ENCODE measurements at places on chromosomes 13 and 19. TPM values are rescaled to one million over a fixed set of nuclear protein-coding genes. Genes with fewer than 3 reads are reported as not detected.
A peak's percentile ranks its signal among the peaks of the same experiment; 100 is the strongest.

DYRK1B gene
- total RNA-seq = 22.0 TPM

ZNF582 gene
- 7.4 TPM for total RNA-seq

FAM216B gene
- total RNA-seq = 10.6 TPM

PAN3 gene
- 30.2 TPM for total RNA-seq

DNA sequence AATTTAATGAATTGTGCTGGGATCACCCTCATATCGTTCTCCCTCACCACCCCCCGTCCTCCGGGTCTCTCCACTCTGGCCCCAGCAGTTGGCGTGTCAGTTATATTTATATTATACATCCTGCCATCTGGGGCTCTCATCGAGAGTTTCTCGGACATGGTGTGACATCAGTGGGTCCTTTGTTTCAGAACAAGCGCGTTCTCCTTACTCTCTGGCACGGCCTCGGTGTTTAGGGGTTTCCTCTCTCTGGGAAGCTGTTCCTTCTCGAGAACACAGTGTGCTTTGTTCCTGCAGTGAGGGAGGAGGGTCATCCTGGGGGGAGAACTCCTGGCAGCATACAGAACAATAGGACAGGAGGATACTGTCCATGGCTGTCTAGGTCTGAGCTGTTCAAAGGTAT, 9.8 kb upstream of the MCF2L start:
- no peak overlapping the region for H3K4me3 ChIP-seq
- peaks cover 7% of the 10 kb centered on the region for H3K4me1 ChIP-seq
- no peaks in the 10 kb centered on the region for H3K27me3 ChIP-seq
- no peak for DNase-seq
- no peaks in the 10 kb centered on the region for H3K36me3 ChIP-seq
- H3K27ac ChIP-seq = peak overlapping the region; percentile 81

DNA sequence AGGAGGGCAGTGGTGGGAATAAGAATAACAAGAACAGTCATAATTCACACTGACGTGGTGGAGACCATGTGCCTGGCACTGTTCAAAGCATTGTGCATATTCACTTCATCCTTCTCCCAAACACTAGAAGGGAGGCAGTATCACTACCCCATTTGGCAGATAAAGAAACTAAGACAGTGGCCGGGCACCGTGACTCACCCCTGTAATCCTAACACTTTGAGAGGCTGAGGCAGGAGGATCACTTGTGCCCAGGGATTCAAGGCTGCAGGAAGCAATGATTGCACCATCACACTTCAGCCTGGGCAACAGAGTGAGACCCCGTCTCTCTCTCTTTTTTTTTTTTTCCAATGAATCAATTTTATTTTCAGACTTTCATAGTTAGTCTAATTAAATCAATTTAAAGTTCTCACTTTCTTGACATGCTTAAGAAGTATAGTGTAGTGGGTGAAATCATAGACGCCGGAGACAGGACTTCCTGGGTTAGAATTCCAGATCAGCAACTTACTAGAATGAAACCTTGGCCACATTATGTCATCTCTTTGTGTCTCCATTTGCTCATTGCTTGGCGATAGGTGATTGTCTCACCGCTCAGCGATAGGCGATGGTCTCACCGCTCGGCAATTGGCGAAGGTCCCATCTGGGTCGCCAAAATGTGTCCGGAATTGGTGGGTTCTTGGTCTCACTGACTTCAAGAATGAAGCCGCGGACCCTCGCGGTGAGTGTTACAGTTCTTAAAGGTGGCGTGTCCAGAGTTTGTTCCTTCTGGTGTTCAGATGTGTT, 5.3 kb upstream of the ATG4D start:
- DNase-seq = no peak
- no peaks in the 10 kb centered on the region for H3K36me3 ChIP-seq
- no peak overlapping the region for H3K27ac ChIP-seq
- no peaks in the 10 kb centered on the region for H3K27me3 ChIP-seq

DNA sequence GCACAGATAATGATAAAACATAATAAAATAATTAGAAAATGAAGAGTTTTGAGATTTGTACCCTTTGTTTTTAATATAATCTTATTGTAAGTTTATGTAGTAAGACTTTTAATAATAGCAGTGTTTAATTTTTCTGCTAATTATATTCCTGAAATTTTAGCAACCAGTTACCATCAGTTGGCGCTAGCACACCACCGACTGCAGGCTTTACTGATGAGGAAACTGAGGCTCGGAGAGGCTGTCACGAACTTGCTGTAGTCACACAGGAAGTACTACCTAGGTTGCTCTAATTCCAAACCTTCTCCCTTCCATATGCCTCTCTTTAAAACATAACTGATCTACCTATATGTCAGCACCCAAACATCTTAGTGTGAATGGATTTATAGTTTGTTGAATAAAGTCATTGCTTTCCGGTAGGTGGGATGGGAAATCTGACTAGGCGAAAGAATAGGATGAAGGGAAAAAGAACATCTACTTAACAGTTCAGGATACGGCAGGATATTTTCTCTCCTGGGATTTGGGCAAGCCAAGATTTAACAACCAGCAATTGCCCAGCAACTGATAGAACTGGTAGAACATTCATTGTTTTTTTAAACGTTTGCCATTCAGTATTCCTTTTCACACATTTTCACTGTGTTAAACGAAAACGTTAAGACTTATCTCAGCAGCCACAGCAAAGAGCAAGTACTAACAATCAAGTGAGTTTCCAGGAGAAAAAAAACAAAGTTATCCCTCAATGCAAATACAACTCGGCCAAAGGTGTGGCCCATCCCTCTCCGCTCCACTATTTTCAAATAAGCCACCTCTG, 822 bp upstream of the RFXAP start:
- peak overlapping the region; percentile 76 for H3K27ac ChIP-seq
- H3K36me3 ChIP-seq = no peaks in the 10 kb centered on the region
- DNase-seq = no peak
- no peaks in the 10 kb centered on the region for H3K27me3 ChIP-seq
- H3K4me3 ChIP-seq = peak overlapping the region; percentile 98

DNA sequence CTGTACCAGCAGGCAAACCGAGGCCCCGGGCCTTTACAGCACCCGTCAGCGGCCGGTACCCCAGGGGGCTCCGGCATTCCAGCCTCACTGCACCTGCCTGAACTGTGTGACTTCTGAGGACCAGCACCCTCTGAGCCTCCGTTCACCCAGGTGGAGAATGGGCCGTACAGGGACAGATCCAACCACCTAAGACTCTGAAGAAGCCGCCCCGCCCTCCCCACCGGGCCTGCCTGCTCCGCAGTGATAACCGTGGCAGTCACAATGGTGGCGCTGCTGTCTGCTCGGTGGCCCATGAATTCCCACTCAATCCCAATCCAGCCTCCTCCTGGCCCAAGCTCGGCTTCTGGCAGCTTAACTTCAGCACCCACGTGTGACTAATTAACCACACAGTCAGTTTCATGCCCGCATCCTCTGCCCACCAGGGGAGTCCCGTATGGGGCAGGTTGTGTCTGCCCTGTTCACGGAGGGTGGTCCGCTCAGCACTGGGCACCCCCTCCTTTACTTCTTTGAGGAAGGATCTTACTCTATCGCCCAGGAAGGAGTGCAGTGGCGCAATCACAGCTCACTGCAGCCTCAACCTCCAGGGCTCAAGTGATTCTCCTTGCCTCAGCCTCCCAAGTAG, 3.4 kb downstream of the TCF3 start:
- no peak overlapping the region for H3K4me3 ChIP-seq
- H3K27me3 ChIP-seq = no peaks in the 10 kb centered on the region
- no peak overlapping the region for H3K27ac ChIP-seq
- DNase-seq = peak; percentile 81

DNA sequence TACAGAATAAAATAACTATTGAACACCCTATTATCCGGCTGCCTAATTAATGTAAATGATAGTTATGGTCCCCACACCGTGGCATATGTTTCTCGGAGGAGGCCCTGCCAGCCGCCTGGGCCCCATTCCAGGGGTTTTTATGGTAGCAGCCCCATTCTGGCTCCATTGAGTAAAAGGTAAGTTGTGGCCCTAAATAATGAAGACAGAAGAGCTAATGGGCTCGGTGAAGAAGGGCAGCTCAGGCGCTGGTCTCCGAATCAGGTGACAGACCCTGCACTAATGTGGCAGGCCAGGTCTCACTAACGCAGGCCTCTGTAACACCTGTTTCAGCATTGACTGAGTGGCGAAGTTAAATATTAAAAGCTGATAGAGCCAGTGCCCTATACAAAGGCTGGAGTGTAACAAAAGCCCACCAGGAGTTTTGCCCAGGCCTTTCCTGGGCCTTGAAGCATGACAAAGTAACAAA, 19.1 kb downstream of the POP4 start:
- no peaks in the 10 kb centered on the region for H3K36me3 ChIP-seq
- no peaks in the 10 kb centered on the region for H3K4me1 ChIP-seq
- no peak for DNase-seq
- H3K27ac ChIP-seq = no peak overlapping the region
- no peak overlapping the region for H3K4me3 ChIP-seq

DNA sequence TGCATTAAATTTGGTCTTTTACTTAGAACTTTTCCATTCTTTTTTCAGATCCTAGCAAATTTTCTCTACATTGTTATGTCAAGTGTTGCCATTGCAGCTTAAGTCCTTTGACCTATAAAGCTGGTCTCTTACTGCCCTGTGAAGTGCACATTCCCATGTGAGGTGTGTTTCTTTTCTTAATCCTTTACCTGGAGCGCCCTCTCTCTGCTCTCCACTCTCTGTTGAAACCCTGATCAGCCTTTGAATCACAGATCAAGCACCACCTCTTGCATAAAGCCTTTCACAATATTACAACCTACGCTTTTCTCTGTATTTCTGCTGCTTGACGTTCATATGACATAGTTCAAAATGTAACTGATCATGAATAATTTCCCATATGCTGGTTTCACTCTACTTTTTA, 84.8 kb downstream of the PCDH17 start:
- DNase-seq = peak; percentile 49
- no peaks in the 10 kb centered on the region for H3K36me3 ChIP-seq
- H3K4me1 ChIP-seq = no peaks in the 10 kb centered on the region
- no peaks in the 10 kb centered on the region for H3K27me3 ChIP-seq
- H3K4me3 ChIP-seq = no peak overlapping the region

- H3K4me1 ChIP-seq = peaks cover 68% of the 10 kb centered on the region
- H3K27me3 ChIP-seq = no peaks in the 10 kb centered on the region
- peaks cover 57% of the 10 kb centered on the region for H3K36me3 ChIP-seq
These were observed 1.3 kb downstream of the SAFB start for GRCh38 chr19:5624018-5624663.

DNA sequence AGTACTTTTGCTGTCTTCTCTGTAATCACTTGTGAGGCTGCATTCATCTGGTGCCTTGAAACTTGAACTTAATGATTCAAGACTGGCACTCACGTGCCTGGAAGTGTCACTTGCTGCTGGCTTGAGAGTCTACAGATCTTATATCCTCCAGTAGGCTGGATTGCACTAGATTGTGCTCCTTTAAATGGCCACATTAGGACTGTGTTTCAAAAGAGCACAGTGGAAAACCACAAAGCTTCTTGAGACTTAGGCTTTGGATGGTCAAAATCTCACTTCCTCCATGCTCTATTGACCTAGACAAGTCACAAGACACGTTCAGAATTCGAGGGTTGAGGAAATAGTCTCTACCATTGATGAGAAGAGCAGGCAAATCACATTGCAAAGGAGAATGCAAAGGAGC, 1278.8 kb upstream of the MIR17HG start:
- no peaks in the 10 kb centered on the region for H3K27me3 ChIP-seq
- H3K36me3 ChIP-seq = no peaks in the 10 kb centered on the region
- H3K4me1 ChIP-seq = no peaks in the 10 kb centered on the region

DNA sequence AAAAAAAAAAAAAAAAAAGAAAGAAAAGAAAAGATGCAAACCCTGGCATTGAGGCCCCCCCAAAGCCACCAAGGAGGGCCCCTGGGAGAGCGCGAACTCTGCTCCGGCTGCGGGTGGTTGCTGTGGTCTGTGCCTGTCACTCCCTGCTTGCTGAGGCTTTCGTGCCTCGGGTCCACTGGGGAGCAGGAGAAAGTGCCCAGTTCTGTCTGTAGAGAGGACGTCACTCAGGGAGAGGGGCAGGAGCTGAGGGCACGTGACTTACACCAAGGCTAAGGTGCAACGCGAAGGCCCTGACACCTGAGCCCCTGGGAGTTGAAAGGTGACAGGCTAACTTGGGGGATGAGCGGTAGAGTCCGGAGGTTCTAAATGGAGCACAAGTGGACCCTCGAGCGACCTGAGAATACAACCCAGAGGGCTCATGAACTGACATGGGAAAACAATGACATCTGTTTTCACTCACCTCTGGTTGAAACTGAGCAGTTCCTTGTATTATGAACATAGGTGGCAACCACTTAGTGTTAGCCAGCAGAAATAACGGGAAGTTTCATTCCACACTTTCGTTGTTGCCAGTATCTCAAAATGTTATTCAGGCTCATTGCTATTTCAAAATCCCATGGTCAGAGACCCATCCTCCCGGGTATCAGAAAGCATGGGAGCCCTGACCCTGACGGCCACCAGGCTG, 69.2 kb upstream of the TM9SF2 start:
- no peak for DNase-seq
- H3K27ac ChIP-seq = peak overlapping the region; percentile 49
- H3K27me3 ChIP-seq = no peaks in the 10 kb centered on the region
- H3K4me1 ChIP-seq = peaks cover 23% of the 10 kb centered on the region
- no peaks in the 10 kb centered on the region for H3K36me3 ChIP-seq

DNA sequence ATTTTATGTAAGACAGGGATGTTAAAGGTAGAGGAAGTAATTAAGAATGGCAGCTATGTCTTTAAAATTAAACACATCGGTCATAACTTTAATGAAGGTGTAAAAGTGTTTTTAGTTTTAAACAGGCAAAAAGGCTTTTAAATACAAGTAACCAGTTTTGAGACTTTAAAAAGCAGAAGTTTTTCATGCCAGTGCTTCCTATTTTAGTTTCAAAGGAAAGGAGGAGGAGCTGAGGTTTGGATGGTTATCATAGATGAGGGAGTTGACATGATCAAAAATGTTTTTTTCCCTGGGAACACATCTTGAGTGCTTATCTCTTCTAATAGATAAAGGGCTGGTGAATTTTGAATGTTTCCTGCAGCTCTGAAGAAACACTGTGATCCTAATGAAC, 42.9 kb downstream of the LRCH1 start:
- peak overlapping the region; percentile 46 for H3K27ac ChIP-seq
- H3K27me3 ChIP-seq = no peaks in the 10 kb centered on the region
- H3K36me3 ChIP-seq = no peaks in the 10 kb centered on the region

DNA sequence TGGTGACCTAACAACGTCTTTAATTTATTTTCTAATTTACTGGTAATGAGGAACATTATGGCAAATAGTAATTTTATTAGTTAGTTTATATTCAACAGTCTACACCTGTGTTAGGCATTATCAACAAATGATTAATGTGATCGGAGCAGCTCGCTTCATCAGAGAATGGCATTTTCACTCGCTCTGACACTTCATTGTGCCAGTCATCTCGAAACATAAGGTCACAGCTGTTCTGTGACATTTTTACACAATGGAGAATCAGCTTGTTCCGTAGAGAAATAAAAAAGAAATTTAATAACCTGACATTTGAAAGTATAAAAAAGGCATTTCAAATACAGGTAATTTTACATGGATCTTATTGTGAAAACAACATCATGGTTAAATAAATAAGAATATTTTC, 858.4 kb downstream of the SLITRK6 start:
- no peaks in the 10 kb centered on the region for H3K4me1 ChIP-seq
- no peaks in the 10 kb centered on the region for H3K36me3 ChIP-seq
- H3K4me3 ChIP-seq = no peak overlapping the region
- no peak for DNase-seq

DNA sequence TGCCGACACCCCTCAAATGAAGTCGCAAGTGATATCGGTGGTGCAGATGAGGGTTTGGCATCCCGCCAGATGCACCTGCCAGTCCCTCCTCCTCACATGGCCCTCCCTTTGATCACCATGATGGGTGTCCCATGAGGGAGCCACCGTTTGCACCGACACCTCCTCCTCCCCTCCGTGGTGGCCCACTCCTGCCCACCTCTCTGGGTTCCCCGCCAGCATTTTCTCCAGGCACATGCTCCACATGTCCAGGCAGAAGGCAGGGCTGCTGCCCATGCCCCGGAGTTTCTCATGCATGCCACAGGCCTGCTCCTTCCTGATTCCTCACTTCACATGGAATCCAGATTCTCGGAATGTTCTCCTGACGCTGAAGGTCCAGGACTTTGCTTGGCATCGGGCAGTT, 49.3 kb downstream of the COL4A2 start:
- H3K36me3 ChIP-seq = peaks cover 18% of the 10 kb centered on the region
- H3K4me3 ChIP-seq = no peak overlapping the region
- H3K27me3 ChIP-seq = no peaks in the 10 kb centered on the region

Data from upper lobe of left lung (tissue), 6 donors.